ENCODE measurements at places on chromosomes 3 and 15.

DNA sequence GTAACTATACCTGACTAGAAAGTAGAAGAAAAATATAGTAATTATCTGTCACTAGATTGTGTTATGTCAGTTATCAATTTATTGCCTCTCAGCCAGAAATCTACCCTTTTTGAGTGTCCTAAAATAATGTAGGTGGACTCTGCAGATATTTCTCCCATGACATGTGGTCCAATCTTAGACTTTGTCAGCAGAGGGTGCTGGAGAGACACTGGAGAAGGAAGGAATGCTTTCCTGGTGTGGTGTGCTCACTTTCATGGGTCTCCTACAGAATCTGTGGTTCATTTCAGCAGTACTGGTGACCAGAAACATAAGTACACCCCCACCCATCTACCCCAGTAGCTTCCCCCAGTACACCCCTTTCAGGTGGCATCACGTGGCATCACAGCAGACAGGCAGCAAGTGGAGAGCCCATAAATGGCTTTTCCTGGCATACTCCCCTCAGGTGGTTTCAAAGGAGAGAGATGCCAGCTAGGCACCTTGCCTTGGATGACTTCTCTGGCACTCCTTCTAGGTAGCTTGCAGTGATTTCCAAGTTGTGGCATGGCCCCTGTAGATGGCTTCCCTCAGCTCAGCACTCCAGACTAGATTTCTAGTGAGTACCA, 114.7 kb downstream of the GADL1 start:
- H3K27ac ChIP-seq, result no peak overlapping the region
- no peak for DNase-seq
- H3K4me3 ChIP-seq, result no peak overlapping the region
- H3K4me1 ChIP-seq, result no peaks in the 10 kb centered on the region

DNA sequence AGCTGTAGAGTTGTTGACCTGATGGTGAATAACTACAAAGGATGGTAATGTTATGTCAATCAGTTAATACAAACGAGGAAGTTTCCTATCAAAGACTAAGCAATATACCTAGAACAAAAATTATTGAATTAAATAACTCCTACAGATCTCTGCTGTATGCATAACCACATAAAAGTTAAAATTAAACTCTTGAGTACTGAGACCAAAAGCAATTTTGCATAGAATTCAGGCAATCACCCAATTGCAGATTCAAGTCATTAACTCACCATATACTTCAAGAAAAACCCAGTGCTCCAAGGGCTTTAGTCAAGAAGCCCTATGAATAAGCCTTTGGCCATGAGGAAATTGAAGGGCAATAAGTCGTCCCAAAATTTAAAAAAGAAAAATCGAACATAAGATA, 518.8 kb downstream of the MECOM start:
- no peaks in the 10 kb centered on the region for H3K36me3 ChIP-seq
- H3K27me3 ChIP-seq, result peaks cover 67% of the 10 kb centered on the region
- H3K27ac ChIP-seq, result peak overlapping the region; percentile 96
- H3K4me3 ChIP-seq, result peak overlapping the region; percentile 62

DNA sequence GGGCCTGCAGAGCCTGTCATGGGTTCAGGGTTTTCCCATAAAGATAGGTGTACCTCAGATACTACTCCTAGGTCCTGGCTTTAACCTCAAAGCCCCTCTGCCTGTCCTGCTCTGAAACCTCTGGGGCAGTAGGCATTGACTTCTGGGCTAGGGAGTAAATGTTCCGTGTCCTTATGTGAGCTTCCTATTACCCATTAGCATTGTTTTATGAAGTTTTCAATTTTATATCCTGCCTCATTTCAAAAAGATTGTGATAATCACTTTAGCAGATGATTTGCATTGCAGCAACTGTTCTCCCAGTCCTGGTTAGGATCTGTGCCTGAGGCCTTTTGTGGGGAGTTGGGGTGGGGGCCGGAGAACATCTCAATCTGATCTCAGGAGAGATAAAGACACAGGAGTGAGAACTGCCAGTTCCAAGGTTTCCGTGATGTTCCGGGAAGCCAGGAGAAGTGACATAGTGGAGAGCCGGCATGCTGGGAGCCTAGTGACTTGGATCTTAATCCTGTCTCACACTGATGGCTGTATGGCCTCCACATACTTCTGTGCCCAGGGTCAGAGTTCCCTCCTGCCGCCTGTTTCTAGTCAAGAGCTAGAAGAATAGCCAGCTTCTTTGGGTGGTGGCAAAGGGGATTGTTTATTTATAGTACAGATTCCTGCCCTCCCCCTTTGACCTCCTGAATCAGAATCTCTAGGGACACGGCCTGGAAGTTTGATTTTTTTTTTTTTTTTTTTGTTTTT, 10.6 kb downstream of the TPM1 start:
- peaks cover 4% of the 10 kb centered on the region for H3K36me3 ChIP-seq
- peak overlapping the region; percentile 98 for H3K27ac ChIP-seq
- H3K4me3 ChIP-seq, result peak overlapping the region; percentile 16
- no peaks in the 10 kb centered on the region for H3K27me3 ChIP-seq
- peaks cover 95% of the 10 kb centered on the region for H3K4me1 ChIP-seq

DNA sequence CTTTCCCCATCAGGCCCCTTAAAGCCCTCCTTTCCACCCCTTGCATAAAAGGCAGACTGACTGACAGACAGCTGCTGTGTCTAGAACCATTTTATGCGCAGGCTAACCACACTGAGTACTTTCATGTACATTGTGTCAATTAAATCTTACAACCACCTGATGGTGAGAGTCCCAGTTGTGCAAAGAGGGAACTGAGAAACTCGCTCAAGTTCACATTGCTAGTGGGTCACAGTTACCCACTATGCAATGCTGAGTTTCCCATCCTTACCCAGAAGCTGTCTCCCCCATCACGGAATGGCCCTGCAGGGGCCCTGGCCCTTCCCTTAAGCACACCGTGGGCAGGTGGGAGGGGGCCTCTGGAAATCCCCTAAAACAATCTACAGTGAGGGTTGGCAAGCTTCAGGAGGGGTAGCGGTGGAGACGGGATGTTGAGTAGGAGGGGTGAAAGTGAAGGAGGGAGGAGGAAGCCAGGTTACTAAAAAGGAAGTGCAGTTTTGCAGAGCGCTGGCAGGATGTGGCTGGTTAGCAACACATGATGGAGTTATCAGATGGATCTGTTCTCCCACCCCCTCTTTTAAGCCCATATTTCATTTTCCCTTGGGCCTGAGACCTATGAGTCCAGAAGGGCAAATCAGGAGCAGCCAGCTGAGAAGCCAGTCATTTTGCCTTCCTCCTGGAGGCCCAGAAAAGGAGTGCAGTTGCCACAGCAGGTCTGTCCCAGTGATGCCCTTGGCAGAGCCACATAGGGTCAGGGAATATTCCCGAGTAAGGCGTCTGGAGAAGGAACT, 30.0 kb downstream of the STARD5 start:
- H3K27ac ChIP-seq, result peak overlapping the region; percentile 31
- DNase-seq, result no peak
- no peaks in the 10 kb centered on the region for H3K27me3 ChIP-seq
- H3K36me3 ChIP-seq, result no peaks in the 10 kb centered on the region
- H3K4me1 ChIP-seq, result peaks cover 42% of the 10 kb centered on the region
- H3K4me3 ChIP-seq, result no peak overlapping the region

DNA sequence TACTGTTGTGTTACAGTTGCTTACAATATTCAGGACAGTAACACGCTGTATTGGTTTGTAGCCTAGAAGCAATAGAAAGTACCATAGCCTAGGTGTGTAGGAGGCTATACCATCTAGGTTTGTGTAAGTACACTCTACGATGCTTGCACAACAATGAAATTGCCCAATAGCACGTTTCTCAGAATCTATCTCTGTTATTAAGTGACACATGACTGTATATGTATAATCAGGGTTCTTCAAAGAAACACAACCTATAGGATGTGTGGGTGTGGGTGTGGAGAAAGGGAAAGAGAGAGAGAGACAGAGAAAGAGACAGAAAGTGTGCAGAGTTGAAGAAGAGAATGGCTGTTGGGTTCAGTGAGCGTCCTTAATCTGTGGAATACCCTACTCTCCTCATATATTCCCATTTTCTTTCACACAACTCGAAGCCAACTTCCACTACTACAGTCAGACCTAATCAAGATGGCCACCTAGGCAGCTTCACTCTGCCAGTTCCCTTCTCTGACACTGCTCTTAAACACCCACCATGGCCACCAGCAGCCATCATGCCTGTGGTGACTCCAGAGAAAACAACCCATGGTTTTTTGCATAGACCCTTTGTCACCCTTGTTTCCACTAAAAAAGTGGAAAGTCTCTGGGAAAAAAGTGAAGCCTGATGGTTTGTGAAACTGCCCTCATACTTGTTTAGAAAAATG, 5.8 kb upstream of the PPP4R2 start:
- H3K36me3 ChIP-seq, result no peaks in the 10 kb centered on the region
- no peaks in the 10 kb centered on the region for H3K27me3 ChIP-seq
- no peak overlapping the region for H3K27ac ChIP-seq
- DNase-seq, result no peak
- H3K4me3 ChIP-seq, result no peak overlapping the region

DNA sequence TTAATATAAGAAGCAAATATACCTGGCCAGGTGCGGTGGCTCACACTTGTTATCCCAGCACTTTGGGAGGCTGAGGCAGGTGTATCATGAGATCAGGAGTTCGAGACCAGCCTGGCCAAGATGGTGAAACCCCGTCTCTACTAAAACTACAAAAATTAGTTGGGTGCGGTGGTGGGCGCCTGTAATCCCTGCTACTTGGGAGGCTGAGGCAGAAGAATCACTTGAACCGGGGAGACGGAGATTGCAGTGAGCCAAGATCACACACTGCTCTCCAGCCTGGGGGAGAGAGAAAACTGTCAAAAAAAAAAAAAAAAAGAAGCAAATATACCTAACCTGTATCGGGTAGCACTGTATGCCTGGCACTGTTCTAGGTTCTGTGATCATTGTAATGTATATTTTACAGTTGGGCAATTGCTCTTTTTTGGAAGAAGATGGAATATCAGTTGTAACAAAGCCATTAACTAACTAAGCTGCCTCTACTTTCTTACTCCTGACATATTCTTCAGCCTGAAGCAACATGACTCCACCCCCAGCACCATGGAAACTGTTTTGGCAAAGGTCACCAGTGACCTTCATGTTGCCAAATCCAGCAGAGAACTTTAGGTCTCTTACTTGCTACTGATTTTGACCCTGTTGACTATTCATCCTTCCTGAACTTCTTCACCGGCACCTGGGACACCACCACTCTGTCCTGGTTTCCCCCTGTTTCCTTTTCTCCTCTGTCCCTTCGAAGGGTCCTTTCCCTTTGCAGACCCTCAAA, 203.8 kb downstream of the RPLP1 start:
- H3K27me3 ChIP-seq, result peaks cover 55% of the 10 kb centered on the region
- DNase-seq, result no peak
- H3K4me3 ChIP-seq, result no peak overlapping the region
- H3K4me1 ChIP-seq, result no peaks in the 10 kb centered on the region
- H3K36me3 ChIP-seq, result no peaks in the 10 kb centered on the region
- no peak overlapping the region for H3K27ac ChIP-seq

GRCh38 chr3:187264021-187264420, 27.5 kb downstream of the MASP1 start:
- no peak for DNase-seq
- H3K27me3 ChIP-seq, result no peaks in the 10 kb centered on the region
- peak overlapping the region; percentile 72 for H3K27ac ChIP-seq
- peaks cover 18% of the 10 kb centered on the region for H3K4me1 ChIP-seq

- DNase-seq, result no peak
- peak overlapping the region; percentile 35 for H3K27ac ChIP-seq
- H3K27me3 ChIP-seq, result no peaks in the 10 kb centered on the region
Measured at GRCh38 chr3:30140356-30141075, 465.9 kb upstream of the TGFBR2 start.

- H3K27me3 ChIP-seq, result peaks cover 99% of the 10 kb centered on the region
- no peak overlapping the region for H3K27ac ChIP-seq
- no peak for DNase-seq
- no peaks in the 10 kb centered on the region for H3K4me1 ChIP-seq
Measured at GRCh38 chr3:147380387-147380951, 25.9 kb downstream of the ZIC4 start.

DNA sequence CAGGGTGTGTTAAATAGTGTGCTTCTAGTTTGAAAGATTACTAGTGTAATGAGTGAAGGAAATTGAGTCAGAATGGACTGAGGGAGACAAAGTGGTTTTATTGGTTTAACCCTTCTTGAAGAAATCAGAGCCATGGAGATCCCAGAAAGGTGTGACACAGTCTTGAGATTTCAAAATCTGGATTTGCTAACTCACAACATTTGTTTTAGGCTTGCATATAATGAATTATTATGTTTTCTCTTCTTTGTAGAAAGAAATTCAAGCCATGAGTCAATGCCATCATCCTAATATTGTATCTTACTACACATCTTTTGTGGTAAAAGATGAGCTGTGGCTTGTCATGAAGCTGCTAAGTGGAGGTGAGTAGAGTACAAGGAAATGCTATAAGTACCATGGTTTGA, 25.1 kb downstream of the OXSR1 start:
- H3K4me3 ChIP-seq, result no peak overlapping the region
- H3K4me1 ChIP-seq, result no peaks in the 10 kb centered on the region
- no peaks in the 10 kb centered on the region for H3K27me3 ChIP-seq
- peaks cover 35% of the 10 kb centered on the region for H3K36me3 ChIP-seq
- no peak overlapping the region for H3K27ac ChIP-seq

GRCh38 chr15:51133140-51133765, 38.5 kb upstream of the TNFAIP8L3 start:
- H3K36me3 ChIP-seq, result no peaks in the 10 kb centered on the region
- H3K27me3 ChIP-seq, result no peaks in the 10 kb centered on the region
- no peak overlapping the region for H3K27ac ChIP-seq
- H3K4me3 ChIP-seq, result no peak overlapping the region

GRCh38 chr3:194287977-194288706, 63.0 kb downstream of the CPN2 start:
- no peak overlapping the region for H3K27ac ChIP-seq
- H3K4me1 ChIP-seq, result peaks cover 5% of the 10 kb centered on the region
- no peak for DNase-seq
- no peaks in the 10 kb centered on the region for H3K36me3 ChIP-seq
- H3K4me3 ChIP-seq, result no peak overlapping the region

DNA sequence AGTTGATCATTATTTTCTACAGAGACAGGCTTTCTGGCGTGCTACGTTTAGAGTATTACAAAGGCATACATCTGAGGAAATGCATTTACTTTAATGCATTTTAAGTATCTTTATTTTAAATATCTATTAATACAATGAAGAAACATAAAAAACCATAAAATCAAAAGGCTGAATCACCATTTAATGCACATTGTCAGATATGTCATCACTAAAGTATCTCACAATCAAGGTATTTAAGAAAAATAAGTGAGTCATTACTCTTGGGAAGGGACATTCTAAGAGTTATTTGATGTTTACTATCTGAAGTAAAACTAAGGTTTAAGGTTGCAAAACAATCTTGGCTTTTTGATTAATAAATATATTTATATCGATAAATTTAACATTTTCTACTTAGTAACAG, 102.2 kb downstream of the CTNNB1 start:
- no peaks in the 10 kb centered on the region for H3K36me3 ChIP-seq
- H3K4me1 ChIP-seq, result peaks cover 8% of the 10 kb centered on the region
- no peaks in the 10 kb centered on the region for H3K27me3 ChIP-seq
- no peak overlapping the region for H3K4me3 ChIP-seq
- H3K27ac ChIP-seq, result no peak overlapping the region

- H3K4me1 ChIP-seq, result no peaks in the 10 kb centered on the region
- no peaks in the 10 kb centered on the region for H3K36me3 ChIP-seq
- DNase-seq, result no peak
- no peak overlapping the region for H3K27ac ChIP-seq
Measured at GRCh38 chr3:85604641-85605040, 645.9 kb downstream of the CADM2 start.

All from heart right ventricle (tissue), 16 donors.